ENCODE measurements at places on chromosomes 7 and 10. TPM values are rescaled to one million over a fixed set of nuclear protein-coding genes. Genes with fewer than 3 reads are reported as not detected.

DNA sequence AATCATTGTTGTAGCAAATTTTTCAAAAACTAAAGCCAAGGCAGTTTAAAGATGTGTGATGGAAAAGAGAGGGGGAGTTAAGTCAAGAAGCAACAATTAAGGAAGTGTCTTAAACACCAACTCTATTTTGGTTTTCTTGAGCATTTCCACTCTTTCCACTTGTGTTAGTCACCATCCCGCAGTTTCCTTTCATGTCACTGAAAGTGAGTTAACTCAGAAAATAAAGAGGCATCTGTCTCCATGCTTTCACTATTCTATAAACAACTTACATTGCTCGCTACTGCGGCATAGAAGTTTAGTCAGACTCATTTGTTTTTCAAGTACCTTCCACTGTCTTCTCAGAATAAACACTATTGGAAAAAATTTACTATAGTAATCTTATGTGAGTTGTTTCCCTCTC, 284.9 kb upstream of the SEMA3D start:
- no peaks in the 10 kb centered on the region for H3K27me3 ChIP-seq
- H3K36me3 ChIP-seq: no peaks in the 10 kb centered on the region
- no peak overlapping the region for H3K27ac ChIP-seq
- H3K4me1 ChIP-seq: no peaks in the 10 kb centered on the region
- no peak for DNase-seq

DNA sequence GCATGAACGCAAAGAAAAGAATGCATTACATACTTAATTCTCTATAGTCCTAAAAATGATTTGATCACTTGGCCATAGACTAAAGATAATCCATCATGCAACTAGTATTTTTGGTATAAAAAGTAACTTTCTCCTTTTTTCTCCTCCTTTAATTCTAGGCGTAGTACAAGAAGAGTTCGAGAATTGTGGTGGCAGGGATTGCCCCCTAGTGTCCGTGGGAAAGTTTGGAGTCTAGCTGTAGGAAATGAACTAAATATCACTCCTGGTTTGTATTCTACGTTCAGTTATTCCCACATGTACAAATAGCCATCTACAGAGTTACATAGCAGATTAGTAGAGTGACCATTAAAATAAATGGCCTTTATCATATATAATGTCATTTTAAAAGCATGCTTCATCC, 45.5 kb upstream of the HELLS start:
- no peaks in the 10 kb centered on the region for H3K27me3 ChIP-seq
- no peaks in the 10 kb centered on the region for H3K36me3 ChIP-seq
- DNase-seq: no peak
- H3K4me3 ChIP-seq: no peak overlapping the region
- H3K4me1 ChIP-seq: no peaks in the 10 kb centered on the region

- H3K4me1 ChIP-seq: peaks cover 3% of the 10 kb centered on the region
- H3K27ac ChIP-seq: no peak overlapping the region
- H3K27me3 ChIP-seq: no peaks in the 10 kb centered on the region
- no peak overlapping the region for H3K4me3 ChIP-seq
- no peaks in the 10 kb centered on the region for H3K36me3 ChIP-seq
These were observed 1.7 kb downstream of the TNS3 start for GRCh38 chr7:47580175-47580706.

- no peak overlapping the region for H3K4me3 ChIP-seq
- H3K27ac ChIP-seq: no peak overlapping the region
- DNase-seq: no peak
- H3K36me3 ChIP-seq: no peaks in the 10 kb centered on the region
These were observed 13.0 kb upstream of the ANTXRL start for GRCh38 chr10:46273506-46274477.

DNA sequence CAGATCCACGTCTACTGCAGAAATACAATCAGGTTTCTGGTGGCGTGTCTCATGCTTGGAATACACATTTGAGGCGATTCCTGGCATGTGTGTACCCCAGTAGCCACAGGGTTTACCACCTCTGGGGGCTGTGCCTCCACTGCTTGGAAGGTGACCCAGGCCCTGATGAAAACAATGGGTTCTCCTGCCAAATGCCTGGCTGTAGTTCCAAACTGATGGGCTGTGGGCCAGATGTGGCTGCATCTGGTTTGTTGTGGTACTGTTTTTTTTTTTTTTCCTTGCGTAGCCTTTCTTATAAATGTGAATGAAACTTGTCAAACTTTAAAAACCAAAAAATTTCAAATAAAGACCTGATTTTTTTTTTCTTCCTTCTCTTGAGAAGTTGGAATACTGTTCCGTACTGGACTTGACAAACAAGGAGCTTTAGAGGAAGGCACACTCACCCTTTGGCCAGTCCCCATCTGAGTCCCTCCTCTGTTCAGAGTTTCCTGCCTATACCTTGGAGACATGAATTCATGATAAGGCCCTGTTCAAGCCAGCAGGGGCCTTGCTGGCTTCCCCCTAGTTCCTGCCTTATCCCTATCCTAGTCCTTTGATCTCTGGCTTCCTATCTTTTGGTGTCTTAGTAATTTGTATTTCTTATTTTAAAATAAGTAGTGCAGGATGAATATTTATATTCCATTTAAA, 217.1 kb downstream of the PHTF2 start:
- no peak overlapping the region for H3K27ac ChIP-seq
- peak; percentile 13 for DNase-seq
- H3K4me3 ChIP-seq: no peak overlapping the region
- no peaks in the 10 kb centered on the region for H3K27me3 ChIP-seq
- no peaks in the 10 kb centered on the region for H3K4me1 ChIP-seq

GRCh38 chr10:95567903-95568630, 6.9 kb upstream of the SORBS1 start:
- no peak for DNase-seq
- H3K27ac ChIP-seq: no peak overlapping the region
- no peak overlapping the region for H3K4me3 ChIP-seq
- H3K4me1 ChIP-seq: no peaks in the 10 kb centered on the region

GRCh38 chr7:116499168-116500077, at the start of gene CAV2:
Gene CAV2, plus strand, starts transcription at chr7:116499738. Its CDS starts 44 bp downstream, at chr7:116499782.
- peak within 1 kb of the TSS; percentile 98 for H3K27ac ChIP-seq
- DNase-seq: peak; percentile 87
- peak within 1 kb of the TSS; percentile 95 for H3K4me3 ChIP-seq

DNA sequence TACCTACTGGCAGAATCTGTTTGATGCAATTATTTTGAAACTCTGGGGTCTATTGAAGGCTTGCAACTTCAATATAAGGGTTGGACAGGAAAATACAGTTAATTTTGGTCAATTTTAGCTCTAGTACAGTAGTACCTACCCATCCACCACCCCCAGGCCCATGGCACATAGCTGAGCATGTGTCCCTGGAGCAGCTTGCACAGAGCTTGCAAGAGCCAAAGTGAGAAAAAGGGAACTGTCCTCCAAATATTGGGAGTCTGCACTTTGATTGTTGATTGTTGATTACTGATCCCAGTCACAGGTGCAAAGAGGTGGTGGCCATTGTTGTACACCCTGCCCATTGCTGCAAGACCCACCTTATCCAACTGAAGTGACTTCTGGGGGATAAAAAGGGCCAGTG, 52.8 kb downstream of the DDC start:
- DNase-seq: no peak
- no peaks in the 10 kb centered on the region for H3K27me3 ChIP-seq
- H3K36me3 ChIP-seq: no peaks in the 10 kb centered on the region
- no peak overlapping the region for H3K4me3 ChIP-seq
- no peaks in the 10 kb centered on the region for H3K4me1 ChIP-seq

DNA sequence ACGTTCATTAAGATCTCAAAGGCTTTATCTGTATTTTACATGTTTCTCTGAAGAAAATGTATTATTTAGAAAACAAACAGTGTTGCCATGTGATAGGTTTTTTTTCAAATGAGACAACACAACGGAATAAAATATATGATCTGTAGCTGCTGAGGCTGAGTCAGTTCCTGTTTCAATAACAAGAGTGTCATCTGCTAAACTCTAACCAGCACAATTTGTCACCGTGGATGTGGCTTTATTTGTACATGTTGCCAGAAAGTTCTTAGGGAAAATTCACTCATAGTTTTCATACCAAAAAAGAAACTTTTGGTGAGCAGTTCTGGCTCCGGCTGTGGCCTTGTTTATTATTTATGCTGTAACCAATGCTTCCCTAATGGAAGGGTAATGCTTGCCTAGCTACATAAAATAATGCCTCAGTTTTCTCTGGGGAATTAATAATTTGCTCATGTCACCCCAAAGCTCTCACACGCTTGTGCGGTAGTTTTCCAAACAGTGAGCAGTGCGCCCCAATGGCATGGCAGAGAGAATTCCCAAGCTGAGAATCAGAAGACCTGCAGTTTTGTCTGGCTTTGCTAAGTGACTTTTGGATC, 20.3 kb upstream of the KLF6 start:
- H3K4me3 ChIP-seq: peak overlapping the region; percentile 8
- H3K4me1 ChIP-seq: peaks cover 55% of the 10 kb centered on the region
- no peak for DNase-seq
- no peaks in the 10 kb centered on the region for H3K27me3 ChIP-seq

The TAS2R60 gene
- total RNA-seq: not detected
